HT1080 (cell line): ENCODE measurements at places on chromosomes 2 and 18.
A peak's percentile ranks its signal among the peaks of the same experiment; 100 is the strongest.

- peak; percentile 81 for DNase-seq
Observed at GRCh38 chr2:145777297-145777696, 1257.4 kb upstream of the ZEB2 start.

- DNase-seq = no peak
Observed at GRCh38 chr18:79068341-79068936, 755 bp upstream of the ATP9B start.

DNA sequence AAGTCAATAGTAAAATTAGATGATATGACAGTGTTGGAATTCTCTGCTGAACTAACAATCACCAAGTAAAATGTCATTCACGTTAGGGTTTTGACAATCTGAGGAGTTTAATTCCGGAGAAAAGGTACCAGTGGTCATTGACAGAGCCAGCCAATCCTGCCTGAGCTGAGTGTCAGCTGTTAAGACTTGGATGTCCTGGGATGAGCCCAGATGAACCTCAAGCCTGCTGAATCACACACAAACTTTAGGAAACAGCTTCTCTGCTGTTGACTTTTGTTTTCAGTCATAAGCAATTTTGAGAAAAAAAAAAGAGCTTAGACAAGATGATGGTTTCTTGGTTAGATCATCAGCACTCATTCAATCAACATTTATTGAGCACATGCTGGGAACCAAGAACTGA lies 600.0 kb upstream of the SLC39A10 start:
- no peak for DNase-seq

DNA sequence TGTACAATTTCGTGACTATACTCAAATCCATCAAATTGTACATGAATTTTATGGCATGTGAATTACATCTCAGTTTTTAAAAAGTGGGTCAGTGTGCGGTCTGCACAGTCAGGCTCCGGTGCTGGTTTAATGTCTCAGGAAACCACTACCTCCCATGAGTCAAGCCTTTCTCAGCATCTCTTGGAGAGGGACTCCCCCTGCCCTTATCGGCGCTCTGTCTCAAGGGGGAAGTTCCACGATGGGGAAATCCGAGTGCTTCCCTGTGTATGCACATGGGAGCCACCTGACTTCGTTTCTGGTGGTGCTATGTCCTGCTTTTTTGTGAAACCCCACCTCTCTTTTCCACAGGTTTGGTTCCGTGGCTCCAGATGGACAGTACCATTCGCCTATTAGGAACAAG lies 72.5 kb downstream of the ACOXL start:
- peak; percentile 29 for DNase-seq

DNA sequence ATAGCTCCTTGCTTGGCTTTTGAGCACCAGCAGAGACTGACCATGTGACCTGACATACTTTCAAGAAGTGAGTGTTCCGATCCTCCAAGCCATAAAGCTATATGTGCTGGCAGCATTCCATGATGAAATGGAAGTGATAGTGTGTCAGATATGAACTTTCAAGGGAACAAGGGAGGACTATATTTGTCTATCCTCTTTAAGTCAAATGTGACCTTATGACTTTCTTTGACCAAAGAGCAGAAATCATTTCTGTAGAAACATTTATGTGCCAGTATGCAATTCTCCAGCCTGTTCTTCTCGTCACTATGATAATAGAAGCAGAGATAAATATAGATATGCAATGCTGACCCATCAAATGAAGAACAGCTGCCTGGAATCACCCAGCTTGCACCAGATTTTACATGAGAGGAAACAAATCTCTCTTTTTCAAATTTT lies 14.4 kb downstream of the HYCC2 start:
- DNase-seq = no peak

DNA sequence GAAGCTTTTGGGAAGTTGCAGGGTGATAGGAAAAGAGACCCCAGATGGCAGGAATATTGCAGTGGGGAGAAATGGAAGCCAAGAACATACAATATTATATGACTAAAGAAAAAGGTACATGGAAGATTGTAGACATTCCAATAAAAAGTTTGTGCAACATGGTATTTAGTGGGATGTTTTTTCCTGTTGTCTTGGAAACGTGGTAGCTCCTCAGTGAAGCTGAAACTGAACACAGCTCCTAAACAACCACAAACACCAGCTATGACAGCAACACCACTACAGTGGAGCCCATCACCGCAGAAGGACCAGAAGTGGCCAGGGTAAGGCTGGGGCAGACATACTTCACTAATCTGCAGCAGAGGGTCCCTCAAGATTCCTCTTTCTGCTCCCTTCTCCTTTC lies 246.8 kb downstream of the CDH20 start:
- no peak for DNase-seq

DNA sequence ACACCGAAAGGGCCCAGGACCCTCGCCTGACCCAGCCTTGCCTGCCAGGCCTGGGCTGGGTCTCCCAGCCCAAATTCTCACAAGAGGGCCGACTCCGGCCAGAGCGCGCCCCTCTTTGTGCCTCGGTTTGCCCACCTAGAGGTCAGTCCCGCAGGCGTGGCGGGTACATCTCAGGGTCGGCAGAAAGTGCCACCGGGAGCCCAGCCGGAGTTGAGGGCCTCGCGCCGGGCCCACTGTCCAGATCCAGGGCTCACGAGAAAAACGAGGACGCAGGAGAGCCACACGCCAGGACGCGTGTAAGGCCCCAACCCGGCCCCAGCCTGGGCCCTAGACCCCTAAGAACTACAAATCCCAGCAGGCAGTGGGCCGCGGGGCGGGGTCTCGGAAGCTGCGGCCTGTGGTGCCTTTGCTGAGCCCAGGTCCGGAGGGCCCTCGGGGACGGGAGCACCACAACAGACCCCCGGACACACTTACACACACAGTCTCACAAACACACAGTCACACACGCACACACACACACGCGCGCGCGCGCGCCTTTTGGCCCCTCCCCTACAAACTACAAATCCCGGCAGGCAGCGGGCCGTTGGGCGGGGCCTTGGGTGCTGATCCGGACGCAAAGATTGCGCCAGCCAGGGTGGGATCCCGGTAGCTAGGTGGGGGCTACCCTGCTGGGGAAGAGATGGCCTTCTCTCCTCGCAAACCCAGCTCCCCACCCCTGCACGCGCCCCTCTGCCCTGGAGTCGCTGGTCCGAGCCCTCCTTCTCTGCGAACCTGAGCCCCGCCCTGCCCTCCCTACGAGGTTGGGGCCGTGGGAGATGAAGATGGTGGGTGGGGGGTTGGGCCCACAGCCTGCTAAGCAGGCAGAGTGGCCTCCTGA lies at the start of gene SH2D6:
TSS of gene SH2D6 (plus strand) at position 583 of the 877 bp plus-strand sequence. CDS start 10,752 bp downstream, outside the sequence.
- peak; percentile 92 for DNase-seq

DNA sequence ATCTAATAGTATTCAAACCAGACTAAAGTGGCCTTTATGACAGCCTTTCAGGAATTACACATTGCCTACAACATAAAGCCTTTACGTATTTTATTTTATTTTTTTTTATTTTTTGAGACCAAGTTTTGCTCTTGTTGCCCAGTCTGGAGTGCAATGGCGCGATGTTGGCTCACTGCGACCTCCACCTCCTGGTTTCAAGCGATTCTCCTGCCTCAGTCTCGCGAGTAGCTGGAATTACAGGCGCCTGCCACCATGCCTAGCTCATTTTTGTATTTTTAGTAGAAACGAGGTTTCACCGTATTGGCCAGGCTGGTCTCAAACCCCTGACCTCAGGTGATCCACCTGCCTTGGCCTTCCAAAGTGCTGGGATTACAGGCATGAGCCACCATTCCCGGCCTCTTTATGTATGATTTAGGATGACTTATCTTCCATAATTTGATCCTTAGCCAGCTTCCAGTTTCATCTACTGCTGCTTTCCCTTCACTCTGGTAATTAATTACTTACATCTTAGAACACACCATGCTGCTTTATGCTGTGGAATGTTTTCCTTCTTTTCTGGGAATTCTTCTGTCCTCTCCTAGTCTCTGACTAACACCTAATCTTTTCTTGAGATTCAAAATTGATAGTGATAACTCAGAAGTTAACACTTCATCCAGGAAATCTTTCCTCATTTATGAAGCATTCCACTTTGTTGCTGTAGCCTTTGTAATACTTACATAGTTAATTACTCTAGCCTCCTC lies 2.6 kb downstream of the USP14 start:
- DNase-seq = no peak

DNA sequence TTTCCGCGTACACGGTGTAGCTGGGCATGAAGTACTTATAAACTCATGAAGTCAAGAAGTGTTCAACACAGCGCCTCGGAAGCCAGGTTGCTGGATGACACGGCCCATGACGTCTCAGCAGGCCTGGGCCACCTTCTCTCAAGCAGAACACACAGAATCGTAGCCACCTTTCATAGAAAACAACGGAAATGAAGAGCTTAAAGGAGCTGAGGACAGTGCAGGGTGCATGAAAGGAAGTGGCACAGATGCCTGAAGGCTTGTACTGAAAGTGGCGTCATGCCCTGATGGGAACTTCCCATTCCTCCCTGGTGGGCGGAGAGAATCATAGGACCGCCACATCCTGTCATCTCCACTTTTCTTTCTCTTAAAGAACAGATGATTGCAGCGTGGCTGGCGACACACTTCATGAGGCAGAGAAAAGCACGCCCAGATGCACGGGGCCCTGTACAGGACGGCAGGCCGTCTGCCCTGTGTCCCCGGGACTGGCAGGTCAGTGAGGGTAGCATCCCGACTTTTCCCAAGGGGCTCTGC lies 31.1 kb downstream of the HDAC4 start:
- no peak for DNase-seq

GRCh38 chr2:50649626-50650402 lies 382.1 kb downstream of the NRXN1 start:
- peak; percentile 56 for DNase-seq
